ENCODE measurements at places on chromosomes 2 and 18.
A peak's percentile ranks its signal among the peaks of the same experiment; 100 is the strongest.

DNA sequence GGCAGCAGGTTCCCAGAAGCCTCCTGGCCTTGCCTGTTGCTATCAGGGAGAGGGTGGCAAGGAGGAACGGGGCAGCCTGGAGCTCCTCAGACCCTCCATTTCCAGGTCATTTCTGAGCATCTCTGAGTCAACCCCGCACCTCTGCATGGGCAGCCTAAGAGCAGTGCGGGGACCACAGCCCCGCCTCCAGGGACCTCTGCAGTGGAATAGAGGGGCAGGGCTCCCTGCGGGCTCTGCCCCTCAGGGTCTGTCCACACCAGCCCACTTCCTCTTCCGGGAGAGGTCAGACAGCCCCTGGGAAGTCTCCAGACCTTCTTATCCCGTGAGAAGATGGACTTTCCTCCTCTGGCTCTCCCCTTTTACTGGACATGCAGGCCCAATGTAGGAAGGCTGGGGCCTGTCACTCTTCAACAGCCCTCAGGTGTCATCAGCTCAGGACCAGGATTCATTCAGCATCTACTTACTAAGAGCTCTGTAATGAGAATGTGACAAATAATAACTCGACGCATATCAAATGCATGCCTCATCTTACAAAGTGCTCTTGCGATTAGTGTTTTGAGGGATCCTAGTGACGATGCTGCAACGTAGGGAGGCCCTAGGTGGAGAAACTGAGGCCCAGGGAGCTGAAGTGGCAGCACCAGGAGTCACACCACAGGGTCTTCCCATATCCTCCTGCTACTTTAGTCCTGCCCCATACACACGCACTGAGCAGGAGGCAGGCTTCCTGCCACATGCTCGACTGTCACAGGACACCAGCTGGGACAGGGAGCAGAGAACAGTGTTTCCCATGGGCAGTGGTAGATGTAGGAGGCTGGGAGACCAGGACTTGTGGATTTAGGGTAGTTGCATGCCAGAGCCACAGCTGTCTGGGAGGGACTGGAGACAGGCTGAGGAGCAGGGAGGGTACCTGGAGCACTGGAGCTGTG, 28.0 kb downstream of the SH2D6 start:
- DNase-seq: no peak

DNA sequence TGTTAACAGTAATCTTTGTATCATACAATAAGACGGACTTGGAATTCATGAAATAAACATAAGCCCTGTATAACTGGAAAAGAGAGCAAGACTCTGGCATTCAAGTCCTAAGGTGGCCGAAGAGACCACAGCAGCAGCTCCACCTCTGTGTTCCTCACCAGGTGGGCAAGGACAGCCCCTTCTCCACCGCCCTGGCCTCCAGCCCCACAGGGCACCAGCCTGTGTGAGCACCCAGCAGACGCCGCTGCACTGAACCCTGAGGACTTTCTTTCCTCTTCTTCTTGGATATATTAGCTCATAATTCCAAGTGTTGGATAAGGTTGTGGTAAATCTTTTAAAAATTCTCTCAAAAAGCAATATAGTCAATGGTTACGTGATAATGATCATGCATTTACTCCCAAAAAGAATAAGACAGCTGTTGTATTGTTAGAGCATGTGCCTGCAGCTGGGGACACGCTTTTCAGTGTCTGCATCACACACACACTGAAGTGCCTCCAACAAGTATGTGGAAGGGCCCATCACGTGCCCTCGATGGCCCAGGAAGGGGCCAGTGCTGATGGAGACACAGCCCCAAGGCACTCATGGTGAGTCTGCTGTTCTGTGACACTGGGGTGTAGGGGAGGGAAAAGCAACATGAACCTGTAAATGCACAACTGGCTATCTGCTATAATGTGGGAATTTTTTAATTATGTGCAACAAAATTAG, 26.8 kb downstream of the FAM178B start:
- DNase-seq: no peak

DNA sequence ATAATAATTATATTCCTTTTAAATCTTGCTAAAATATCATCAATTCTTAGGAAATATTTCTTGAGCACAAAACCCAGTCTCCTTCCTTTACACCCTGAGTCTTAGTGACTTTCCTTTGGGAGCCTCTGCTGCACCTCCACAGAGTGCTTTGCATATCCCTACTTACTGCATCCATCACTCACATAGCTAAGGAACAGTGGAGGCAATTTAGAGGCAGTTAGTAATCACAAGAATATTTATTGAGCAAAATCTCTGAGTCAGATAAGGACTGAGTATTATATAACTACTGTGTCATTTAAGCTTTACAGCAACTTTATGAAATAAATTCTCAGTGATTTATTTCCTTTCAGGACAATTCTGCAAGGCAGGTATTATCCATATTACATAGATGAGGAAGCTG, 327.7 kb downstream of the TMX3 start:
- no peak for DNase-seq

- no peak for DNase-seq
Measured at GRCh38 chr2:177478029-177478428, 85.5 kb downstream of the AGPS start.

GRCh38 chr2:127106457-127106990, 430 bp downstream of the BIN1 start:
- no peak for DNase-seq

DNA sequence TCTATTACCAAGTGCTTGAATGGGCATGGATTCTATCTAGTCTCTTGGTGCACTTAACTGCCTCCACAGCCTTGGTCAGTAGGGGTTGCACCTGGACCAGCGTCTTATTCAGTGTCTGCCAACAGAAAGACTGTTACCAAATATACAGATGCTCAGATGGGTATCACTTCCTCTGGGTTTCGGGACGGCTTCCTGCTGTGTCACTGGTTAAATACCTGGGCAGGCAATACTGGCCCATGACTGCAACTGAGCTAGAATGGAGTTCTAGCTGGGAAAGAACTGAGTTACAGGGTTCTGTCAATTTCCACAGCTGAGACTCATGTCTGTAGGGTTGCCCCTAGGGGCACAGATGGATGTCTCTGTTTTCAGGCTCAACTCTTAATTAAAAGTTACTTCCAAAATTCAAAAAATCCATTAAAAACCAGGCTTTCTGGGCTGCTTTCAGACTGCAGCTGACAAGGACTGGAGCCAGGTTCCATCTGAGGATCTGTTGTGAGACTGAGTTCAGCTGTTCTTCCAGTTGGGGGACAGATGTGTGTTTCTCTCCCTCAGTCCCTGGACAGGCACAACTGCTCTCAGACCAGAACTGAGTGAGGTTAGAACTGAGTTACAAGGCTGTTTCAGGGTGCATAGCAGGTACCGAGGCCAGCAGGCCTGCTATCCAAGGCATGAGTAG, 789.6 kb upstream of the SLC8A1 start:
- DNase-seq: no peak

DNA sequence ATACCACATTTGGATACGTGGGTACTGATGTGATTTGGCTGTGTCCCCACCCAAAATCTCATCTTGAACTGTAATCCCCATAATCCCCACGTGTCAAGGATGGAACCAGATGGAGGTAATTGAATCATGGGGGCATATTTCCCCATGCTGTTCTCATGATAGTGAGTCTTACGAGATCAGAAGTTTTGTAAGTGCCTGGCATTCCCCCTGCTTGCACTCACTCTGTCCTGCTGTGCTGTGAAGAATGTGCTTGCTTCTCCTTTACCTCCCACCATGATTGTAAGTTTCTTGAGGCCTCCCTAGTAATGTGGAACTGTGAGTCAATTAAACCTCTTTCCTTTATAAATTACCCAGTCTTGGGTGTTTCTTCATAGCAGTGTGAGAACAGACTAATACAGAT, 70.3 kb downstream of the CHST9 start:
- no peak for DNase-seq

DNA sequence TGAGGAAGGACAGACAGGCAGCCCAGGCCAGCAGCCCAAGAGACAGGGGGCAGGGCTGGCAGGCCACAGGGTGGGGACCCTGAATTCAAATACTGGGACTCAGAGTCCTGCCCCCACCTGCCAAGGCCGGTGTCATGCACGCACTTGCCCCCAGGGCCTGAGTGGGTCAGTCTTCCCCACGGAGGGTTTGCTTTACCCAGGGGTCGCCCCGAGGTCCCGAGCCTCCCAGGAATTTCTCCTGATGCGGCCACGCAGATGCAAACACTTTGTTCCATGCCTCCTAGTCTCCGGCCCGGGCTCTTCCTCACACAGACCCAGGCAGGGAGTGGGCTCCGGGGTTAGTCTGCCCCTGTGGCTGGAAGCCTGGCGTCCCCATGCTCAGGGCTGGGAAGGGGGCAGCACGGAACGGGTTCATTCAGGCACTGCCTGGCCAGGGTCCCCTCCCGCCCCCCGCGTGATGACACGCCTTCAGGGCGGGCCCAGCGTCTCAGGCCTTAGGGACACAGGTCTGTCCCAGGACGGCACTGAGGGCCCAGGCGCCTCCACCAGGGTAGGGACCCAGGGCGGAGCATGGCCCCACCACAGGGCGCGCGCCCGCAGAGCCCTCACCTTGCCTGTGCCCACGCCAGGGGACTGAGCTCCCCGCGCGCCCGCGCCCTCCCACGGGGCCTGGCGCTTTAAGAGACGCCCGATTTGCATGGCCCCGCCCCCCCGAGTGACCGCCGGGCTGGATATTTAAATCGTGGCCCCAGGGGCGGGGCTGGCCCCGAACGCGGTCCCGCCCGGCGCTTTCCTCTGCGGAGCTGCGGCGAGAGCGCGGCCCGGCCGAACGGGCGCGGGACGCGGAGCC, at the start of gene SNED1:
TSS of gene SNED1 (plus strand) at position 763 of the 850 bp plus-strand sequence. CDS start 220 bp downstream, outside the sequence.
- peak; percentile 73 for DNase-seq

DNA sequence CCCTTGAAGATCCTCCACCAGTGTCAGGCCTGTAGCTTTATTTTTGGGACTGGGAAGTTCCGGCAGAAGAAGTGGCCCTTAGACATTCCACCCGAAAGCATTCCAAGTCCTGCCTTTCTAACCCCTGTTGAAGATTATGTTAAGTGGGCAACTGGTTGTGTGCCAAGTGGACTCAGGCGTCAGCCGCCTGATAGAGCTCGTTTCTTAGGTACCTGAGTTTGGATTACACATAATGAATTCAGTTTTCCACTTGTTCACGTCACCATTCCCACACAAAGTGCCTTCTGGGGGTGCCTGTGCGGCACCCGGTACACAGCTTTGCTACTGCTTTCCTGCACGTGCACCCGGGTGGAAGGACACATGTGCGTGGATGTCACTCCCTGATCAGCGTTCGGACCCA, 156.5 kb downstream of the PTGR3 start:
- DNase-seq: no peak

DNA sequence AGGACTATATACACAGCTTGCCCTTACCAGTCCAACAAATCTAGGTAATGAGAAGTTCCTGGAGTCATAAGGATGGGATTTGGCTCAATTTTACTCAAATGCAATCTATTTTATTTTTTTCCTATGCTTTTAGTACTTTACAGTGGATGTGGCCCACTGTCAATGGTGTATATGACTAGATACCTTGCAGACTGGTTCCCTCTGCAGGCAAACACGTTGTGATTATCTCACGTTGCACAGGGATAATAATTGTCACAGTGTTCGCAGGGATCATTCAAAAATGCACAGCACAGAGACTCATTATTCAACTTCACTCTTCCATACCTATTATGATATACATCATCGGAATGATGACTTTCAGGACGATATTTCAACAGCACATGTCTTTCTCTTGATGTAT, 359.7 kb downstream of the MBD2 start:
- no peak for DNase-seq

DNA sequence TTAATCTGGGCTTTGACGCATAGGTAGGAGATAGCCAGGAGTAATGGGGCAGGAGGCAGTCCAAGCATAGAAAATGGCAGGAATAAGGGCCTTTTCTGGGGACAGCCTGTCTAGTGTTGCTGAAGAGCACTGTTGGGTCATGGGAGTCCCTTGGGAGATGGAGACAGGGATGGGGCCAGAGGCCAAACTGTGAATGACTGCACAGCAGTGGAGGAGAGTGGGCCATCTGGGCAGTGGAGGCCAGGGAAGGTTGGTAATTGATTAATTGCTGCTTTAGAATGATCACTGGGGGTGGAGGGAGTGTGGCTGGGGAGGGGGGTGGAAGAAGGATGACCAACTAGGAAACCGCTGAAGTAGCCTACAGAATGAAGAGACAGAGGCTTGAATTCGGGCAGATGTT, 28.6 kb upstream of the CREG2 start:
- no peak for DNase-seq

- no peak for DNase-seq
Measured at GRCh38 chr2:140027320-140027719, 1247.1 kb upstream of the NXPH2 start.

DNA sequence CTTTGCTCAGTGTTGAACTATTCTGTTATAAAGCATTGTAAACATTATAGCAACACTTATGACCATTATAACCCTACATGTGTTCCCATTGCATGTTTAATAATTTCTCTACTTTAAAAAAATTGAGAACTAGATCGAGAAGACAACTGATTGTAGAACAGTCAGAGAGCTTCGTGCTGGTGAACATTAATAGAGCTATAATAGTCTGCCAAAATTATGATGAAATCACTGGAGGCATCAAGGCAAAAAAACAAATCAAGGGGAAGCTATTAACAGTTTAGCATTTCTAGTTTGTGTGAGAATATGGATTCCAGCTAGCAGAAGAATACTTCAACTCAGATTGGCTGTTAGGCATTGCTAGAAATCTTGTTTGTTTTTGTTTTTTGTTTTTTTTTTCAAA, 284.2 kb downstream of the CAMKMT start:
- DNase-seq: no peak

- DNase-seq: no peak
Measured at GRCh38 chr2:114700440-114700839, 258.0 kb downstream of the DPP10 start.

GRCh38 chr18:50869150-50869549, 9.8 kb upstream of the ME2 start:
- DNase-seq: no peak

Data from GM06990 (cell line).